ENCODE measurements at places on chromosomes 2 and 18.
A peak's percentile ranks its signal among the peaks of the same experiment; 100 is the strongest.

- DNase-seq = no peak
Measured at GRCh38 chr2:240948086-240948485, 42.0 kb downstream of the CROCC2 start.

- no peak for DNase-seq
Measured at GRCh38 chr2:105782646-105783045, 37.9 kb downstream of the NCK2 start.

DNA sequence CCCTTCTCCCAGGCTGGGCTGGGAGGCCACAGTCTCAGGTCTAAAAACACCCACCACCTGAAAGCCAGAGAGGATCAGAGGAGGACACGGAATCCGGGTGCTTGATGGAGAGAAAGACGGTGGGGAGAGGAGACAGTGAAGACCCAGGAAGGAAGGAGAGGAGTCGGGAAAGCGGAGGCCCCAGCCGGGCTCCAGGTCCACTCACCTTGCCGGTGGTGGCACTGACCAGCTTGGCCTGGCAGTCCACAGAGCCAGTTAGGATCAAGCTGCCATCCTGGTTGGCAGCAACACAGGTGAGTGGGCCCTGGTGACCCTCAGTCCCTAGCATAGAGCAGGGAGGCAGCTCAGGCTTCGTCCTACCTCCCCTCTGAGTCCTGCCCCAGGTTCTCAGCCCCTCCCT is 4.3 kb downstream of the AAMP start:
- DNase-seq = no peak

DNA sequence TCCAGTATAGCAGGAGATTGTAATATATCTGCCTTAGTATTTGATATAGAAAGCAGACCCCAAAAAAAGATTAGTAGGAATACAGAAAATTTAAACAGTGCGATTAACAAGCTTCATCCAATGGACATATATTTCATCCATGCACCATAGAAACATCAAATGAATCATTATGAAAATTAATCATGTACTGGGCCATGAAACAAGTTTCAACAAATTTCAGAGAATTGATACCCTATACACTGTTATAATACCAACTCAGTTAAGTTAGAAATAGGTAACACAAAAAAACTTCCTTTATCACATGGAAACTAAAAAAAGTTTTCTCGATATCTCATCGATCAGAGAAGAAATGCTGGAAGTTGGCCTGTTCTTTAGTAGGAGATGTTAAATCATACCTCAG is 192.1 kb upstream of the STON1 start:
- DNase-seq = no peak

DNA sequence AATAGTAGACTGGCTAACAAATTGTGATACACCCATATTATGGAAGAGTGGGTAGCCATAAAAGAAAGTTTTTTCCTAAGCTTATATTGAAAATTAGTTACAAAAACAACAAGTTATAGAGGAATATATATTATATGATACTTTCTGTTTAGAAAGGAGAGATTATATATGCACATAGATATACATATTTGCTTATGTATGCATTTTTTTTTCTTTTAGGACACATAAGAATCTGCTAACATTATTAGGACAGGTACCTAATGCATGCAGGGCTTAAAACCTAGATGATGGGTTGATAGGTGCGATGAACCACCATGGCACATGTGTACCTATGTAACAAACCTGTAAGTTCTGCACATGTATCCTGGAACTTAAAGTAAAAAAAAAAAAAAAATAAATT is 179.6 kb upstream of the KCNJ3 start:
- no peak for DNase-seq

GRCh38 chr2:72415781-72416475 is 268.3 kb upstream of the CYP26B1 start:
- DNase-seq = no peak

DNA sequence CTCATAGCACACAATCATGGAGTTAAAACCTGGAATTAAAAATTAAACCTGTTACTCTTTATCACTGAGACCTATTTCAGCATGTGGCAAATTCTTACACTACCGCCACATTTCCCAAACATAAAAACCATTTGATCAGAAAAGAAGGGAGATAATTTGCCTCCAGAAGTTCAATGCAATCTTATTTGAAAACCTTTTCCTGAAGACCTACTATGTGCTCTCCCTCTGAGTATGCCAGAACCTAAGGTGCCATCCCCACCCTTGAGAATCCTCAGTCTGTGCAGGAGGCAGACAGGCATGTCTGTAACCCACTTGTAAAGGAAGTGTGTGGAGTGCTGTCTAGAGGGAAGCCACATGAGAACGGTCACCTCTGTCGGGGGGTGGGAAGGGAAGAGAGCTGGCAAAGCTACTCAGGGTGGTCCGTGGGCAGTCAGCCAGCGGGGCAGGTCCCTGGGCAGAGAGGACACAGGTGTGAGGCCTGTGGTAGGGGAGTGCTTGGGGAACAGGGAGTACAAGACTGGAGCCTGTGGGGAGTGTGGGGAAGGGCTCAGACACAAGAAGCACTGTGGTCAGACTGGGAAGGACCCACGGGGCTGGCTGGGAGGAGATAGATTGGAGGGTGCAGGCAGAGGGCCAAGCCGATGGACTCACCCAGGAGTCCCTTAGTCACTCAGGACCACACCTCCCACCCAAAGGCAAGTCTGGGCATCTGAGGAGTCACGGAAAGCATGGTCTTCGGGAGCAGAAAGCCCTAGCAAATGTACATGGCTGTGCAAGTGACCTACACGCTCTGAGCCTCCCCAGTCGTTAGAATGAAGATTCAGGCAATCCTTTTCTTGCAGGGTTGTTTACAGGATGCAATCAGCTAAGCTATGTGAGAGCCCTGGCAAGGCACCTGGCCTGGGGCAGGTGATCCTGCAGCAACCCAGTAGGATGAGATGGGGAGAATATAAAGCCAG is 22.8 kb downstream of the CRACDL start:
- peak; percentile 7 for DNase-seq

DNA sequence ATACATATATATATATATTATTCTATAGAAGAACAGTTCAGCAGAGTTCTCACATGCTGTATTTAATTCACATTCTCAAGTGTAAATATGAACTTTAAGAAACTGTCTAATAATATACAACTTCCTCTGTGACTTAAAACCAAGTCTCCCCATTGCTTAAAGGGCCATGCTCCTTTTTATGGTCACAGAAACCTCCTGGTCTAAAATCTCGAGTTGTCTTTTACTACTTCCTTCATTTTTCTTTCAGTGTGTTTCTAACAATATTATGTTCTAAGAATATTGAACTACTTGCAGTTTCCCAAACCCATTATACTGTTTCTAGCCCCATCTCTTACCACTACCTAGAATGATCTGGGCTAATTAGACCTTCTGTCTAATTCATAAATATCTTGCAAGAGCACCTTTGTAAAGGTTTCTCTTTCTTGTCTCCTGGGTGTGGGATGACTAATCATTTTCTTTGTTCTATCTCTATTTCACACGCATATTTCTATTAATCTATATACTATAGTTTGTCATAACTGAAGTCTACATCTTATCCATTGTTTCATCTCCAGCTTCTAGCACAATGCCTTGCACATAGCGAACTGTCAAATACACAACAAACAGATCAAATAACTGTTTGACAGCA is 48.8 kb downstream of the ERBB4 start:
- DNase-seq = no peak

GRCh38 chr2:200968162-200968561 is 4.7 kb upstream of the ORC2 start:
- DNase-seq = no peak

DNA sequence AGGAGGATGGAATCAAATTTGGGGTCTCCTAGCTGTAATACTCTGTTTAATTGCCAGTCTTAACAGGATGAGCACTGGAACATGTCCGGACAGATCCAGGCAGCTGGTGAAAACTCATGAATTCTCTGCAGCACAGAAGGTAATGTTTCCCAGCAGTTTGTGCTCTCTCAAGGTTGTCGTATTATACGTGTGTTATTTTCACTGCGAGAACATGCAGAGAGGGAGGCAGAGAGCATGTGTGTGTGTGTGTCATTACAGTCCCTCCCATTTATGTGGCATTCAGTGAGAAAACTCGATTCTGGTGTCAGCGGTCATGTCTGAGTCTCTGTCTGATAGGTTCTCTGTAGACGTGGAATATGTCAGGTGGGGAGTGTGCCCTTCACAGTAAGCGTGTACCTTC is 150.2 kb upstream of the POU3F3 start:
- DNase-seq = peak; percentile 27

- DNase-seq = no peak
Measured at GRCh38 chr2:190315273-190315672, 4.4 kb downstream of the HIBCH start.

- no peak for DNase-seq
Measured at GRCh38 chr2:217206016-217206725, 346.3 kb upstream of the TNP1 start.

GRCh38 chr18:58481321-58482180 is 147.3 kb downstream of the ALPK2 start:
- no peak for DNase-seq

DNA sequence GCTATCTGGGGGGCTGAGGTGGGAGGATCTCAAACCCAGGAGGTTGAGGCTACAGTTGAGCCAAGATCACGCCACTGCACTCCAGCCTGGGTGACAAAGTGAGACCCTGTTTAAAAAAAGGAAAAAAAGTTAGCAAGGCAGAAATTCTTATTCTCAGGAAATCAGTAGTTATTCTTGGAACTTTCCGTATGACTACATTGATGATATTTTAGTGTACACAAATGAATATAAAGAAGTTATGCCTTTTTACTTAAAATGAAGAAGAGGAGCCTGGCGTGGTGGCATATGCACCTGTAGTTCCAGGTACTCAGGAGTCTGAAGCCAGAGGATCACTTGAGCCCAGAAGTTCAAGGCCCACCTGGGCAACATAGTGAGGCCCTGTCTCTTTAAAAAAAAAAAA is 7.4 kb downstream of the SPDYA start:
- DNase-seq = no peak

- no peak for DNase-seq
Measured at GRCh38 chr18:76571689-76572088, 76.6 kb upstream of the ZNF516 start.

DNA sequence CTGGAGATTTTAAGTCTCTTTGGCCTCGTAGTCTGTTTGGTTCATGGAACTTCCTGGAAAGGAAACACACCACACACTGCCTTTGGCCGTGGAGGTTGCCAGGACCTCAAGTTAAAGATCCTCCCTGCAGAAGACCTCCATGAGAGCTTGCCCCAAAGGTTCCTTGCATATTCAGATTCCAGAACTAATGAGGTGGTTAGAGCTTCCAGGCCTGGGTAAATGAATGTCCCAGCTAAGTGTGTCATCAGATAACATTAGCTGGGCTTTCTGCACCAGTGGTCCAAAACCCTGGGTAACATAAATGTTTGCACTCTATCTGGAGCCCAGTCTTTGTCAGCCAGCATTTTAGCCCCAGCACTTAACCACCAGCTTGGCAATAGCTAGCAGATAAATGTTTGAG is 122.1 kb upstream of the EML6 start:
- DNase-seq = no peak

GRCh38 chr2:114010001-114010400 is 120.1 kb downstream of the ACTR3 start:
- DNase-seq = no peak

DNA sequence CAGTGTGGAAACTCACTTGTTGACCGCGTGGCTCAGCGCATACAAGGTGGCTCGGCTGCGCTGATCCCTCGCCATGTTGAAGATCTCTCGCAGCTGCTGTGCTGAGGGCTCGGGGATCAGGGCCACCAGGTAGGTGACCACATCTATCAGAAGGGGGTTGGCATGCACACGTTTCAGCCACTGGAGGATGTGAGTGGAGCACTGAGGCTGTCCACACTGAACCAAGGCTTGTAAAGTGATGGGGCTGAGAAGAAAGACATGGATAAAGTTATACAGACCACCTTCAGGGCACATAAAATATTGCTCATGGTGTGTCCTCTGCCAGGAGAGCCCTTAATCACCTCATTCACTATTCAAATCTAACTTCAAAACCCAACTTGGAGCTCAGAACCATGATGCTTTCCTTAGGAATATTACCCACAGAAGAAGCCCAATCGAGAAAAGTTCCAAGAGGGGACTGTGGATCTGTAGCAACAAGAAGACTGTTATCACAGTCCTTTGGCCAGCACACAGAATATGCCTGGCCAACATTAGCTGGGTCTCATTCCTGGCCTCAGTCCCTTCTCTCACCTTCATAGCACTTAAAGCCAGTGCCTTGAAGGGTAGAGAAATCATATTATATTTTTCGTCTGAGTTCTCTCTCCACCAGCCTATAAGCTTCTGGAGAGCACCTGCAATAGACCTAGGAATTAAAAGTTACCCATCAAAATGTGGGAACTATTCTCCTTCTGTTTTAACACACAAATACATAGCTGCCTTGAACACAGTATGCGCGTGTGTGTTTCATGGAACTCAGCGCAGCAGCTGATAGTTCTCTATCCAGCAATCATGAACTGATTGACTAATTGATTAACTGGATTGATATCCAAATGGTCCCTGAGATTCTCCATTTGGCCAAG is 11.3 kb downstream of the APOB start:
- DNase-seq = no peak

- no peak for DNase-seq
Measured at GRCh38 chr2:439556-440402, 151.9 kb upstream of the ALKAL2 start.

DNA sequence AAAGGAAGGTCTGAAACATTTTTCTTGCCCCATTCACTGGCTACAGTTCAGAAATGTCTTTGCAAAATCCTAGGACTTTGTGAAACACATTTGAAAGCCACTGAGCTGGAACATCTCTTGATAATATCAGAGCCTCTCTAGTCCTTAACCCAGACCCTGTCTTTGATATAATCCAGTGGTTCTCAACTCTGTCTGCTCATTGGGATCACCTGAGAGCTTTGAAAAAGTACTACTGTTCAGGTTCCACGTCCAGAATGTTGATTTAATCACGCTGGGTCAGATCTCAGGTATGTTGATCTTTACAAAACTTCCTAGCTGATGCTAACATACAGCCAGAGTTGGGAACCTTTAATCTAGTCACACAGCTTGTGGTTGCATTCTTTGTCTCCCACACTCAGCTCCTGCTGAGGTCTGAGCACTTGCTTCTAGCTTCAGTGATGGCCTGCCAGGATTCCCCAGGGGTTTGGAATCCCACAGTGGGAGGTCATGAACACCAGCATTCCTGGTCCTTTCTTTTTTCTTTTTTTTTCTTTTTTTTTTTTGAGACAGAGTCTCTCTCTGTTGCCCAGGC is 262.7 kb downstream of the SETBP1 start:
- DNase-seq = no peak
